Ammon's horn (tissue), 1 donor: ENCODE measurements at places on chromosomes 11 and 22.
A peak's percentile ranks its signal among the peaks of the same experiment; 100 is the strongest.

DNA sequence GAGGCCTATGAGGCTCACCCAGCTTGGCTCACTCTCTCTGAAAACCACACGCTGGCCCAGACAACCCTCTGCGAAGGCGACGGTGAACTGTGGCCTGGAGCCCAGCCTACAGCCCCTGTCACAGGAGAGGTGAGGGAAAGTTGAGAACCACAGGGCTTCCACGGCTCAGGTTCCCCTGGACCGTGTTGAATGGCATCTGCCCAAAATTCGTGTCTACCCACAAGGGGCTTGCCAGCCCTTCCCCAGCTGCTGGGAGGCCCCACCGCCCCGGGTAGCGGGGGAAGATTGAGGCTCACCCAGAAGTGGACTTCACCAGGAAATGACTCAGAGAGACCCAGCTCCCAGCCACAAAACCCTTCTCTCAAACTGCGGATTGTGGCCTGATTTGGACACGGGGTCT lies 197.1 kb downstream of the CTTN start:
- DNase-seq = no peak

DNA sequence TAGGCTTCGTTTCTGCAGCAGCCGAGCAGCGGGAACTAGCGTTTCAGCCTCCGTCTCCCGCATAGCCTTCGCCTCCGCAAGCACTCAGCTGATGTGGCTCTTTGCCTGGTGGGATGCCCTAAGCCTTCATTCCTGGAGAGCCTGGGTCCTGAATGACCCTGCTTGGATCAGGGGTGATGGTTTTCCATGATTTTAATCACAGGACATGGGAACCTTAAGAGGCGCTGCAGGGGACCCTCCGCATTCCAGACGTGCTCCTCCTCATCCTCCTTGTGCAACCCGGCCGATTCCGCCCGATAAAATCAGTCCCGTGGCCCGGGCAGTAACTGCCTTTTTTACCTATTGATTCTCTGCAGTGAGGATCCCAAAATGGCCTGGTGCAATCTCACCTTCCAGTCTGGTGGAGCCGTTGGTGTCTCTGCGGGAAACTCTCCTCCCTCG lies 8.2 kb downstream of the C11orf21 start:
- DNase-seq = no peak

DNA sequence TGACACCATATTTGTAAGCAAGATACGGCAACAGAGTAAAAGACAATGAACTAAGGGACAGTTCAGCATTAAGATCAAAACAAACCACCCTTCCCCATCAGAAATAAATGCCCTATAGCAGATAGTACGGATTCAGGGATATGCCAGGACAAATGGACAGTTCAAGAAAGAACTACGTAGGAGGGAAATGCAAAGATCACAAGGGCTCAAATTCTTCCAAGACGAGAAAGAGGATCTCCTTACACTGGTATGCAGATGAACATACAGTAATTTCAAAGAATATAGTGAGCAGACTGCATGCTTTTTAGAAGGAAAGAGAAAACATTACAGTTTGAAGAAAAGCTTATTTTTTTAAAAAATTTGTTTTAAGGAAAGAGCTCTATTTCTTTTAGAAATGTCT lies 124.7 kb upstream of the APOA1 start:
- no peak for DNase-seq

GRCh38 chr11:46327829-46328228 lies 19.4 kb upstream of the DGKZ start:
- DNase-seq = no peak

- no peak for DNase-seq
Observed at GRCh38 chr11:110298301-110298765, 1.9 kb upstream of the RDX start.

DNA sequence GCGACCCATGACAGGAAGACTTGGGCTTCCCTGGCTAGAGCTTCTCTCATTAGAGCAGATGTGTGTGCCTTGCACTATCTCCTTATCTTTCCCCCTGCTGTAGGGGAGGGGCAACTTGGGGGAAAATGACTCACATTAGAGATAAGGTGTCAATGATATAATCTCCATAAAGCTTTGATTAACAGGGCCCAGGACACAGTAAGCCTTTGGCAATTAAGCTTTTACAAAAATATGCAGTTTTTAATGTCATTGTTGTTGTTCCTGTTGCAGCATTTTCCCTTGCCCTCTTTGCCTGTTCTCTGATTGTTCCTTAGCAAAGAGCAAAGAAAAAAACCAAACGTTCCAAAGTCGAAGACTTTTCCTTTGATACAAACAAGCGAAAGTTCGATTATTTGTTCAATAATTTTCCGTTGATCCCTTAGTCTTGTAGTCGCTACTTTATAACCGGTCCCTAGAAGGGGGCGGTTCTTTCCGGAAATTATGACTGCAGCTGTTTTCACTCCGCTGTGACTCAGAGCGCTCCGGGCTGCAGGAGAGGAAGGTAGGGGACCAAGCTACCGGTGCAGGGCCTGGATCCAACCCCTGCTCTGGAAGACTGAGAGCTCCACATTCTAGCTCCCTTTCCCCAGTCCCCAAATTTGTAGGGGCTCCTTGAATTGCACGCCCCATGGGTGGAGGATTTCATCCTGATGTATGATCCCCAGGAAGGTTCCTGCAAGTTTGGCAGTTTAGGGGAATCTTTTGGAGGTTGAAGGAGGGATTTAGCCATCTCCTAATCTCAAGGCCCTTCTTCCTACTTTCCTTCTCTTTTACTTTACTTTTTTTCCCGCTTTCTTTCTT lies at the start of gene VWA5A:
Gene VWA5A, plus strand, starts transcription at position 509 of the 840 bp plus-strand sequence. CDS start 2,062 bp downstream, outside the sequence.
- DNase-seq = peak; percentile 78
